ENCODE measurements at places on chromosomes 5 and 9.

GRCh38 chr5:68968429-68968828 is 125.4 kb upstream of the SLC30A5 start:
- DNase-seq: no peak

GRCh38 chr9:34556949-34557348 is 32.6 kb downstream of the CNTFR start:
- no peak for DNase-seq

- no peak for DNase-seq
Observed at GRCh38 chr5:179008667-179009066, 13.5 kb upstream of the GRM6 start.

- no peak for DNase-seq
Observed at GRCh38 chr5:180636016-180636402, 13.4 kb downstream of the FLT4 start.

GRCh38 chr5:80368661-80369480 is 39.0 kb upstream of the ZFYVE16 start:
- DNase-seq: peak; percentile 46

GRCh38 chr9:79481846-79482477 is 89.8 kb upstream of the TLE4 start:
- no peak for DNase-seq

GRCh38 chr9:123945532-123945931 is 15.6 kb upstream of the DENND1A start:
- DNase-seq: no peak

DNA sequence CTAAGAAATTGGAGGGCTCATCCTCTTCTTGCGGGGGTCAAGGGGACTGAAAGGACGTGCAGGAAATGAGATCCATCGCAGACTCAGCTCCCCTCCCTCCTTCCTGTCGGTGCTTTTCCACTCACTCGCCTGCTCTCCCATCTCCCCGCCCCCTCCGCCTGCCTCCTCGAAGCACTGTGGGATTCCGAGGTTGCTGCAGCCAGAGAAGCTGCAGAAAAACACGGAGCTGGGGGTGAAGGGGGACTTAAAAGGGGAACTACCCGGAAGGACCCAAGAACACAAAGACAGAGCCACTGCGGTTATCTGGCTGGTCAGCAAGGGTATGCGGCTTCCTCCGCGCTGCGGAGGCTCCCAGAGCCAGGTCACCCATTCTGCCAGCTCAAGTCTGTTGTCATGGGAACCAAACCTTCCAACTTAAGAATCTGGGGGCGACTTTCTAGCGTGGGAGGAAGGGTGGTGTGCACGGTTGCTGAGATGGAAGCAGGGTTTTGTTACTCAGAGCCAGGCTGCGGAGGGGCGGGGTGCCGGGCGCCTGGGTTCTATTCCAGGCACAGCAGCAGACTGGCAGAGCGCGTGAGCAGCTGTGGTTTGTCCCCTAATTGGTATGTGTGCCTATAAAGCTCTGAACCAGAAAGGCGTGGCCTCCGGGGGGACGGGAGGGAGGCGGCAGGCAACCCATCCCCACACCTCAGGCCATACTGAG is 24.9 kb downstream of the PCDHGC5 start:
- DNase-seq: peak; percentile 94

DNA sequence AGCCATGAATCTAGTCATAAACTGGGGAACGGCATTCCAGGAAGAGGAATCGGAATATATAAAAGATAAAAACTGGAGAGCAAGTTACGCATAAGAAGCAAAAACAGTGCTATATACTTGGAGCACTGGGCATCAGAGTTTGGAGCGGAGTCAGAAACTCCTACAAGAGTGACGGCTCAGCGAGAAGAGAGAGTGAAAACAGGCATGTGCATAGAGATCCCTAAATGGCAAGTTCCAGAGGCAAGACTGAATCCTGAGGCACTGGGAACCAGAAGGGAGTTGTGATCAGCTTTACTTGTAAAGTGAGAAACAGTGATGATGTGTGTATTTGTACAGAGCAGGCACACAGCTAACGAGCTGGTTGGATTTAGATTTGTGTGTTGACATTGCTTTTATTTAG is 514.4 kb upstream of the TNC start:
- DNase-seq: no peak
